ENCODE measurements at places on chromosomes 2 and 18. TPM values are rescaled to one million over a fixed set of nuclear protein-coding genes. Genes with fewer than 3 reads are reported as not detected.

- H3K36me3 ChIP-seq: no peaks in the 10 kb centered on the region
- peaks cover 90% of the 10 kb centered on the region for H3K4me1 ChIP-seq
- peak; percentile 55 for DNase-seq
- H3K27ac ChIP-seq: peak overlapping the region; percentile 96
- no peaks in the 10 kb centered on the region for H3K27me3 ChIP-seq
- H3K4me3 ChIP-seq: peak overlapping the region; percentile 64
Observed at GRCh38 chr2:105737980-105738657, 6.6 kb upstream of the NCK2 start.

The UPP2 gene
- not detected for total RNA-seq

DNA sequence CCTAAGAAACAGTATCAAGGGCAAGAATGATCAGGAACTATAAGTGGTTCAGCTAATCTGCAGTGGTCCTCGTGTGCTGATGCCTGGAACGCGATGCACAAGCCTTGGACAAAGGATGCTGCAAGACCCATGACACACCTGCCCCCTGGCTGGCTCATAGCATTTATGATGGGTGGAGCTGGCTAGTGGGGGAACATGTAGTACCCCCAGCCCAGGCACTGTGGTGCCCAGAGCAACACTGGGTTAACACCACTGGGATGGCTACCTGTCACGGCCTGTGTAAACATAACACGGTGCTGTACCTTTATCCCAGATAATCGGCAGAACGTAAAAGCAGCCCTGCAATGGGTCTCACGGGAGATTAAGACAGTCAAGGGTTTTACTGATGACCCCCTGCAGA, 60.3 kb upstream of the PEX13 start:
- DNase-seq: no peak
- no peaks in the 10 kb centered on the region for H3K4me1 ChIP-seq
- H3K36me3 ChIP-seq: peaks cover 15% of the 10 kb centered on the region
- H3K4me3 ChIP-seq: no peak overlapping the region
- H3K27ac ChIP-seq: no peak overlapping the region
- H3K27me3 ChIP-seq: no peaks in the 10 kb centered on the region

DNA sequence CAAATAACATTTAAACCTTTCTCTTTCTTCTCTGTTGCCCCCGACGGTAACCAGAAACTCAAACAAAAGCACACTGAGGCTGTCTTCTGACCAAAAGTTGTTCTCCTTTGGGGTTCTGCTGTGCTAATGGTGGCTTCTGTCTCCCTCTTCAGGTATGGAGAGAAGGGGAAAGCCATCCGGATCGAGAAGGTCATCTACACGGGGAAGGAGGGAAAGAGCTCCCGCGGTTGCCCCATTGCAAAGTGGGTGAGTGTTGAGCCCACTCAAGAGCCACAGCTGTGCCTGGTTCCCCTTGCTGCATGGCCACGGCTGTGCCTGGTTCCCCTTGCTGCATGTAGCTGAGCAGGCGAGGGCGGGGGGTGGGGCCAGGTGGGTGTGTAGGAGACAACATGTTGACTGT, 67.4 kb downstream of the BOLA3 start:
- no peak for DNase-seq
- no peak overlapping the region for H3K27ac ChIP-seq
- no peaks in the 10 kb centered on the region for H3K4me1 ChIP-seq
- H3K27me3 ChIP-seq: no peaks in the 10 kb centered on the region
- H3K4me3 ChIP-seq: no peak overlapping the region

- no peak for DNase-seq
- H3K27ac ChIP-seq: no peak overlapping the region
- H3K4me3 ChIP-seq: no peak overlapping the region
- no peaks in the 10 kb centered on the region for H3K36me3 ChIP-seq
- H3K4me1 ChIP-seq: peaks cover 9% of the 10 kb centered on the region
Observed at GRCh38 chr2:231640641-231641111, 48.0 kb downstream of the TEX44 start.

DNA sequence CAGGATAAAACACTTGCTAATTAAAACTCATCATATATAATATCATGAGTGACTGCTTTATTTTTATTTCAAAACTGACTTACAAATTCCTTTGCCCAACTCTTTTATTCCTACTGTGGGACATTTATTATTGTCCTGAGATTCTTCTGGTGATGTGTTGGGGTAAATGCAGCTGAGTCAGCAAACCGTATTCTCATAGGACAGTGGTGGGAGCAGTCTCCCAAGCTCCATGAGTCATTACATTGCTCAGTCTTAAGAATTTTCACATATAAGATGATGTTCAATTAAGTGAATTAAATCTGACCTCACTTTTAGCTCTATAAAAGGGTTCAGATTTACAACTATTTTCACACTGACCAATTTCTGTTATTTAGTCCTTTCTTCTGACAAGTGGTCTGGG, 1530.7 kb downstream of the LRP1B start:
- no peaks in the 10 kb centered on the region for H3K36me3 ChIP-seq
- no peaks in the 10 kb centered on the region for H3K4me1 ChIP-seq
- H3K27ac ChIP-seq: no peak overlapping the region
- no peak overlapping the region for H3K4me3 ChIP-seq
- H3K27me3 ChIP-seq: no peaks in the 10 kb centered on the region
